ENCODE measurements at places on chromosomes 7 and 10. TPM values are rescaled to one million over a fixed set of nuclear protein-coding genes. Genes with fewer than 3 reads are reported as not detected.

Gene IQUB
- 0.54 TPM for total RNA-seq

Gene TMEM229A
- not detected for total RNA-seq

Gene PLCE1
- 4.2 TPM for total RNA-seq

Gene SOSTDC1
- total RNA-seq: 1.0 TPM

Gene ADAP1
- total RNA-seq: 10.0 TPM

Gene DNAH11
- 0.08 TPM for total RNA-seq

Gene CCDC172
- total RNA-seq: not detected

Gene SPDYE6
- not detected for total RNA-seq

Gene IFIT1
- total RNA-seq: 36.0 TPM

Gene C10orf71
- total RNA-seq: 108 TPM

Gene ACTL6B
- total RNA-seq: not detected

Gene TDRD1
- total RNA-seq: 4.0 TPM

All from Right ventricle myocardium inferior (tissue), 1 donor.